A549 treated with Mapracorat at 1 μM for 4 hours (cell line): ENCODE measurements at places on chromosomes 3 and 15. TPM values are rescaled to one million over a fixed set of nuclear protein-coding genes. Genes with fewer than 3 reads are reported as not detected.

The HRG gene
- total RNA-seq: not detected in 5 replicates

The ADAMTSL3 gene
- 0.19 to 0.67 TPM (median 0.35 TPM) in 5 replicates for total RNA-seq

The CHDH gene
- total RNA-seq: 1.7 to 2.9 TPM (median 2.2 TPM) in 5 replicates

The XIRP1 gene
- 0.12 to 0.23 TPM (median 0.17 TPM) in 5 replicates for total RNA-seq

The ATP13A4 gene
- not detected in 5 replicates for total RNA-seq

The TNFSF10 gene
- 0.08 to 0.15 TPM (median 0.14 TPM) in 3 of 5 replicates, not detected in the others for total RNA-seq

The OXTR gene
- 8.2 to 10.6 TPM (median 10.2 TPM) in 5 replicates for total RNA-seq

The MTHFS gene
- 74.3 to 96.0 TPM (median 76.9 TPM) in 5 replicates for total RNA-seq

The PPM1L gene
- 0.42 to 0.78 TPM (median 0.59 TPM) in 5 replicates for total RNA-seq

The SEMA3F gene
- 11.5 to 17.8 TPM (median 16.4 TPM) in 5 replicates for total RNA-seq

The SEMA6D gene
- total RNA-seq: not detected in 5 replicates

The TRAK1 gene
- total RNA-seq: 13.3 to 17.5 TPM (median 15.6 TPM) in 5 replicates

The IGSF10 gene
- total RNA-seq: 0.28 to 0.57 TPM (median 0.35 TPM) in 5 replicates

The FOXB1 gene
- total RNA-seq: not detected in 5 replicates

The CELSR3 gene
- 2.8 to 4.7 TPM (median 4.4 TPM) in 5 replicates for total RNA-seq
